Frontal cortex (tissue), 4 donors: ENCODE measurements at places on chromosomes 12 and 14. TPM values are rescaled to one million over a fixed set of nuclear protein-coding genes. Genes with fewer than 3 reads are reported as not detected.

DNA sequence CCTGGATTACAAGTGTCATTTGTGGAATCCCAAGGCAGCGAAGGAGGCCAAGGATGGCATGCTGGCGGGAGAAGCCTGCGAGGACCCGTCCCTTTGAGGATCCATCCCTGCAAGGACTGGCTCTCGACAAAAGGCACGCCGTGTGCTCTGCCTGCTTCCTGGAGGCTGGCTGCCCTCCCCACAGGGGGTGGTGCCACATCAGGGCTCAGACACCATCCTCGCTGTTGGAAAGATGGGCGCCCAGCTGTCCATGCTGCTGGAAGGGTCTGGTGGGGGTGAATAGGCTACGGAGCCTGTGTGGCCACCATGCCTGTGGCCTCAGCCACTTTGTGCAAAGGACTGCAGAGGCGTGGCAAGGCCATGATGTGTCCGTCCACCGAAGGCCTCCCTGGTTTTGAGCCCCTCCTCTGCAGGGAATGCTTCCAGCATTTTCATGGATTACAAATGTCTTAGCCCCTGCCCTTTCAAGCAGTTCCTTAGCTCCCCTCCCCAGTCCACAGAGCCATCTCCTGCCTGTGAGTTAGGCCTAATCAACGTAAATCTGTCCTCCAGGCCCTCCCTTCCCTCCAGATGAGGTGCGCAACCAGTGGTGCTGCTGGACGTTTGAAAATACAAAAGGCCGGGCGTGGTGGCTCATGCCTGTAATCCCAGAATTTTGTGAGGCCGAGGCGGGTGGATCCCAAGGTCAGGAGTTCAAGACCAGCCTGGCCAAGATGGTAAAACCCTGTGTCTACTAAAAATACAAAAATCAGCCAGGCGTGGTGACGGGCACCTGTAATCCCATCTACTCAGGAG lies 22.1 kb downstream of the ZBTB42 start:
- no peak for DNase-seq

- no peak for DNase-seq
These were observed 3.6 kb downstream of the IFI27L2 start for GRCh38 chr14:94125659-94126418.

GRCh38 chr12:57521525-57522010 lies 1.1 kb upstream of the MBD6 start:
- DNase-seq: no peak

- no peak for DNase-seq
These were observed 92.7 kb downstream of the BORCS5 start for GRCh38 chr12:12449533-12450025.

GRCh38 chr14:68791078-68791901 lies 1.6 kb downstream of the ZFP36L1 start:
- no peak for DNase-seq

The NDUFA9 gene
- total RNA-seq: 32.2 TPM

DNA sequence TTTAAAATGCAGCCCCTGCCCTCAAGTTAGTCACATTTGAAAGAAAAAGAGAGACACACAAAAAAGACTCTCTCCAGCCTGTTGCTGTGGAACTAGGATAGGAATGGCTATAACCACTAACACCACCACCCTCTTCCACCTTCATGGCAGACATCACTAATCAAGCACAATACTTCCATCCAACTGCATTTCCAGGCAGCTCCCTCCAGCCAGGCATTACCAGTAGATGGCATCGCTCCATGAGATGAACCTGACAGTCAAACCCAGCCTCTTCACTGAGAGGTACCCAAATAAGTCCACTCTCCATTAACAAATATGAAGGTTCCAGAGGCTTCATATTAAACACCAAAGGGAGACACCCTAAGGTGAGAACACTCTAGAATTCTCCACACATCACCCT lies 24.4 kb downstream of the SLC8B1 start:
- DNase-seq: no peak

The TMPRSS12 gene
- not detected for total RNA-seq

The MYBPC1 gene
- 2.4 TPM for total RNA-seq

GRCh38 chr14:53350429-53350828 lies 197.3 kb upstream of the DDHD1 start:
- no peak for DNase-seq

- DNase-seq: no peak
These were observed 624 bp downstream of the M6PR start for GRCh38 chr12:8948701-8949341.

- no peak for DNase-seq
These were observed 11.9 kb downstream of the CFAP54 start for GRCh38 chr12:96501133-96501761.

DNA sequence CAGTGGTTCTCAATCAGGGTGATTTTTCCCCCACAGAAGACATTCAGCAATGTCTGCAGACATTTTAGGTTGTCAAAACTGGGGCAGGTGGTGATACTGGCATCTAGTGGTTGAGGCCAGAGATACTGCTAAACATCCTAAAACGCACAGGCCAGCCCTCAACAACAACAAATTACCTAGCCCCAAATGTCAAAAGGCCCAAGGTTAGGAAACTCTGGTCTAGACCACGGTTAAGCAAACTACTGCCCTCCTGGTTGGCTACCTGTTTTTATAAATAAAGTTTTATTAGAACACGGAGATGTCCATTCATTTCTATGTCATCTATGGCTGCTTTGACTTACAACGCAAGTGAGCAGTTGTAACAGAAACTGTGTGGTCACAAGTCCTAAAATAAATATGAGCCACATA lies 186.7 kb downstream of the EFCAB11 start:
- no peak for DNase-seq

- DNase-seq: no peak
These were observed 195.3 kb upstream of the IGF1 start for GRCh38 chr12:102675672-102676071.

- no peak for DNase-seq
These were observed 268.7 kb upstream of the TBX3 start for GRCh38 chr12:114952573-114953271.

The GPR68 gene
- total RNA-seq: 4.9 TPM

The PLXNC1 gene
- 81.1 TPM for total RNA-seq

GRCh38 chr14:100096656-100097055 lies 31.4 kb downstream of the EVL start:
- no peak for DNase-seq

DNA sequence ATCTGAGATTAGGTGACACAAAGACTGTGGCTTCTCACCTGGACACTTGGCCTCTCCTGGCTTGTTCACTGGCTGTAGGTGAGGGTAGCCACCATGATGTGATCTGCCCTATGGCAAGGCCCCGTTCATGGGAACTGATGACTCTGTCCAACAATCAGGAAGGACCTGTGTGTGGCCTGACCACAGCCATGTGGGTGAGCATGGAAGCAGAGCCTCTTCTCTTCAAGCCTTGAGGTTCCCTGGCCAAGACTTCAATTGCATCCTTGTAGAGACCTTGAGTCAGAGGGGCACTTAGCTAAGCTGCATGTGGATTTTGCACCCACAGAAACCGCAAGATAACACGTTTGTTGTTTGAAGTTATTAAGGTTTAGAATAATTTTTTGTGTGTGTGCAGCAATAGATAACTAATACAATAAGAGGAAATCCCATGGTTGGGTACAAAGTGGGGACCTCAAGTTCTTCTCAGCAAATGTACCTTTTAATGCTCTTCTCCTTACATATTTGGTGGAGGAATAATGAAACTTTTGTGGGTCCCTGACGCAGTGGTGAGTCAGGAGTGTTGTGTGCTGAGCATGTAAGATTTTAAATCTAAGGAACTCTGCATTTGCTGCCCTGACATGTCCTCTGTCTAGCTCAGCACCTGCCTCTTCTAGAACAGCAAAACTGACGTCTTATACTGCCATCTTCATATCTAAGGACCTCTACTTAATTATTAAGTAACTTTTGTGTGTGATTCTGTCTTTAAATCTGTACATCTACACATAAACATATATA lies 27.5 kb upstream of the PLEKHG7 start:
- no peak for DNase-seq

The IFNG-AS1 gene
- not detected for total RNA-seq

The PPP1R12A gene
- total RNA-seq: 181 TPM

- no peak for DNase-seq
These were observed 212.5 kb upstream of the RTL1 start for GRCh38 chr14:101116065-101116464.

DNA sequence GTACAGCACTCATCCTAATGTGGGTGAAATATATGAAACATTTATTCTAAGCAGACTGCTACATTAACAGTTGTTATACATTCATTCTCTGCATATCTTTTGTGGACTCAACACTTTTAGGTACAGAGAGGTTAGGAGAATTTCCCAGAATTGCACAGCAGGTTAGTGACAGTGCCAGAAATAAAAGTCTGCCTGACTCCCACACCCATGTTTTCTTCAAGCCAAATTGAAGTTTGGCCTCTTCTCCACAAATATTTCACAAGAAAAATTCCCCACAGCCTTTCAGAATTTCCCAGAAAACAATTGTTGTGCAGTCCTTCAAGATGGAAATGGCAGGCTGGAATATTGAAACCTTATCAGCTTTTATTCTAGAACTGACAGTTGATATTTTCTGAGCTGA lies 464.8 kb downstream of the RAD51B start:
- no peak for DNase-seq

DNA sequence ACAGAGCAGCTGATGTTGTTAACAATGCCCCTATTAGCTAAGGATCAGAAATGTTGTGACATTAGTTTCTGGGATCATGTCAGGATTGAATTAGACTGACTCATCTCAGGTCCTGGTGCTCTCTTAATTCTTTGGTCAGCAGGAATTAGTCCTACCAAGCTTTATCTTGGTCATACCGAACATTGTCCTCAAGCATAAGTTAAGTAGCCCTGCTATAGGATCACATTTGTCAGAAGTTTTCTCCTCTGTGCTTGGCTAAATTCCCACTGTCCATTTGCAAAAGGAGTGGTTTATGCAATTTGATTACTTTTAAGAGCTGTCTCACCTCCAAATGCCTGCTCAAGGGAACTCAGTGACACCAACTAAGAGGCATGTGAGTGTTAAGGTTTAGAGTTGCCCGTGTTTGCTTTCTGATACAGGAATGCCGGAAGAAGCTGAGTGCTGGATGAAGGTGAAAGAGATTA lies 48.4 kb upstream of the IFNG-AS1 start:
- DNase-seq: no peak

GRCh38 chr12:100356644-100357223 lies at the start of gene SLC17A8:
Gene SLC17A8, plus strand, starts transcription at chr12:100357074. Its CDS starts 318 bp downstream, at chr12:100357392.
- no peak for DNase-seq

DNA sequence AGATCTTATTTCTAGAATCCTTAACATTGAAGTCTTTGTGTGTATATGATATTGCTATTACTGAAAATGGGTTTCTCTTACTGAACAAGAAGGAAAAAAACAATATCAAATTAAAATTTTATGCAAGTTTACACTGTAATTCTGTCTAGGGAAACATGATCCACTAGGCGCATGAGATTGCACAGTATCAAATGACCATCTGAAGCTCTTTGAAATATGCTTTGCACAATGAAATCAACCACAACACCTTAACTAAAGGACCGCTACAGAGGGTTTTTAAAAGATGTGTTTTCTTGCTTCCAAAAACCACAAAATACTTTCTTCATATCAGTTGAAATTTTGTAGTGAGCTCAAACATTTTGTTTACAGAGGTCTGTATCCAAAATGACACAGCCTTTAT lies 15.1 kb upstream of the KERA start:
- no peak for DNase-seq

The C1S gene
- total RNA-seq: 6.5 TPM

DNA sequence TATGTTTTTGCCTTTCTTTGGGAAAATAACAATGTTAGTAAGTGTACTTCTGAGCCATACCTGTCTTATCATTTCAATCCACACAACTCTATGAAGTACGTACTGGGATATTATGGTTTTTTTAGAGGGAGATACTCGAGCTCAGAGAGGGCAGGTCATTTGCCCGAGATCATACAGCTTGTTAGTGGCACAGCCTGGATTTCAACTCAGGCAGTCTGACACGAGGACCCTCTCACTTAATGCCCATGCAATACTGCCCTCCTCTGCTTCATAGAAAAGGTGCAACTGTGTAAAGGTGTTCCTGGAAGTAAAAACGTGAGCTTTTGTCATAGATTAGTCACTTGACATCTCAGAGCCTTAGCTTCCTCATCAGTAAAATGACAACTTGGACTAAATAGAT lies 128.0 kb downstream of the NDUFA12 start:
- no peak for DNase-seq

- no peak for DNase-seq
These were observed 97.1 kb downstream of the SCAF11 start for GRCh38 chr12:45893240-45893639.

DNA sequence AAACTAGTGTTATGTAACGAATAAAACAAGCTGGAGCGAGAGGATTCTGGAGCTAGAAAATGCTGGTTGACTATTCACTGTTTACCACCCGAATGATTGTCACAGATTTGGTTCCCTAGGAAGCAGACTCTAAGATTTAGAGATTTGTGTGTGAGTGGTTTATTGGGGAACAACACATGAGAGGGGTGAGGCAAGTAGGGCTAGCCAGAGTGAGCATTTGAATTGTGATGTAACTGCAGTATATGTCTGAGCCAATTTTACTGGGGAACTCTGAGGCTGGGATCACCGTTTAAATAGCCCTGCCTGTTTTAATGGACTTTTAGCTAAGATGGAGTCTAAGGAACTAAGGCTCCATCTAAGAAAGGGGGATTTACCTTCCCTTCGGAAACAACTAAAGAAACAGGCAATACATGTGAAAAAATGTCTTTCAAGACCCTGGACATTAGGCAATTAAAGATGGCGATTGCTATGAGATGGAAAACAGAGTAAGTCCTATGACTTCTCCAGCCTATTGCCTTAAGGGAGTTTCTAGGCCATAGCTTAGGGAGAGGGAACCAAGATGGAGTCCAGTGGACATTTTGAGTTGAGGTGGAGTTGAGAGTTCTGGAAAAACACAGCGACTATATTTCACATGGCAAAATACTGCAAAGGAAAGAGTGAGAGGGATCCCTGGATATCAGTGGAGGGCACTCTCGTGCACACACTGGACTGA lies 6.3 kb downstream of the MGP start:
- no peak for DNase-seq

DNA sequence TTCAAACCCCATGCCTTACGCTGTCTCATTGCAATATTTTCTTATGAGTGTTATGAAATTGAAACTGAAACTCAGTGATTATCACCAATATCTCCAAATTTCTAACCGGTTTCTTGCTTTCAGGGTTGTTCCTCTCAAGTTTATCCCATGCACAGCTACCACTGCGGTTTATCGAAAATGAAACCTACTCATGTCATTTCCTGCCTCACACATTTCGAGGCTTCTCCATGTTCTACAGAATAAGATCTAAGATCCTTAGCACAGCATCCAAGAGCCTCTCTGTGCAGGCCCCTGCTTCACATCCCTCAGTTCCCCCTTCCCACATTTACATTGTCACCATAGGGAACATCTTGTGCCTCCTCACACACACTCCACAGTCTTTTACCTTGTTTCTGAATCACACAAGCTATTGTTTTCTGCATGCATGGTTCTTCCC lies 45.5 kb upstream of the FAR2 start:
- DNase-seq: no peak
